Astrocyte of the hippocampus (primary cell): ENCODE measurements at places on chromosomes 12 and 14.

DNA sequence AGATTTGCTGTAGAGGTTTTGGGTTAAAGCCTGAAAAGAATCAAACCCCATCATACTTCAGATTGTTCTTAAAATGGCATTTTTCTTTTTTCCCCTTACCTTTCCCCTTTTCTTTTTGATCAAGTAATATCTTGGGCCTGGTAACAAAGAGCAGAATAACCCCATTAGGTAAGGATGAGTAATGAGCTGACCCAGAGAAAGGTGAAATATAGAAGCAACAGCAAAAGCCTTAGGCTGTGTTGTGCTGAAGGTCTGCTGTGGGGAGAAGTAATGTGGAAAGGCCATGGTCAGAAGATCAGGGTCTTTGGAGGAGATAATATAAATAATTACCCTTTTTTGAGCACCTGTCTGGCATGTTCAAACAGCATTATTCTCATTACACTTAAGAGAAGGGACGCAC, 42.3 kb downstream of the MIA2 start:
- DNase-seq = no peak

- DNase-seq = no peak
Measured at GRCh38 chr12:115710104-115710564, 567.4 kb downstream of the MED13L start.

DNA sequence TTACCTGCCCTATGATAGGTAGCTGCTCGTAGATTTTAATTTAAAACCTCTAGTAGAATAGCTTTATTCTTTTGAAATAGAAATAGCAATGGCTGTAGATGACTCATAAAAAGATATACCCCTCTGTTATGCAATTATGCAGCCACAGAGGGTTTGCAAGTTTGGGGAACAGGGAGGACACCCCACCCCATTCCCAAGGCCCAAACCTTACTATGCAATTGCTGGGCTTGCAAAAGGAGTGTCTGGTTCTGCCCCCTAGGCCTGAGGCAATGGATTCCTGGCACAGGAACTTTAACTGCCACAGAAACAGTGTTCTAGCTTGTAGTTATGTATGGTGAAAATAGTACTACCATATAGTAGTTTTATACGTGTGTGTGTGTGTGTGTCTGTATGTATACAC, 403.3 kb downstream of the ADAMTS20 start:
- no peak for DNase-seq

DNA sequence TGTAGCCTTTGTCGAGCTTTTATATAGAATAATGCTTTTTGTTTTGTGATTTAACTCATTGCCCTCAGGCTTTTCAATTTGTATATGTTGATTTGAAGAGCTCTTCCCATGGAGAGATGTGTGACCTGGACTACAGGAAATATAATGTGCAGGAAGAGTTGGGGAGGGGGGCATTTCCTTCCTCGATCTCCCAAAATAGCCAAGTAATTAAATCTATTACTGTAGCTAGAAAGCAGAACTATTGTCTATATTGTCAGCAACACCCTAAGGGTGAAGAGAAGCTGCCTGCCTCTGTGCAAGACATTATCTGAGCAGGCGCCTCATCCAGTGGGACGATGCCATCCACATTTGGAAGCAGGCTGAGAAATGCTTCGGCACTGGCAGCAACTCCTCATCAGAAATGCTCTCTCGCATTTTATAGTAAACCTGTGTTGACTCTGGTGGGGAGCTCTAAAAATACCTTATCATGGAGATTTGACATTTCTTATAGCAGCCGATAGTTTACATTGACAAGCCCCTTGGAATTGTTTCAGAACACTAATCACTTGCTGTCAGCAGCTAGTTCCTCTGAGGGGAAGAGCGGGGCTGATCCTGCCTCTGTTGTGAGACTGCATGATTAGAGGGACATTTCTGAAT, 392.5 kb upstream of the RGS6 start:
- DNase-seq = no peak
